NCI-H1436 treated with DMSO at 0.1 percent for 48 hours (cell line): ENCODE measurements at places on chromosomes 7 and 10.

- DNase-seq = no peak
Observed at GRCh38 chr7:138468244-138469123, 8.4 kb downstream of the TRIM24 start.

DNA sequence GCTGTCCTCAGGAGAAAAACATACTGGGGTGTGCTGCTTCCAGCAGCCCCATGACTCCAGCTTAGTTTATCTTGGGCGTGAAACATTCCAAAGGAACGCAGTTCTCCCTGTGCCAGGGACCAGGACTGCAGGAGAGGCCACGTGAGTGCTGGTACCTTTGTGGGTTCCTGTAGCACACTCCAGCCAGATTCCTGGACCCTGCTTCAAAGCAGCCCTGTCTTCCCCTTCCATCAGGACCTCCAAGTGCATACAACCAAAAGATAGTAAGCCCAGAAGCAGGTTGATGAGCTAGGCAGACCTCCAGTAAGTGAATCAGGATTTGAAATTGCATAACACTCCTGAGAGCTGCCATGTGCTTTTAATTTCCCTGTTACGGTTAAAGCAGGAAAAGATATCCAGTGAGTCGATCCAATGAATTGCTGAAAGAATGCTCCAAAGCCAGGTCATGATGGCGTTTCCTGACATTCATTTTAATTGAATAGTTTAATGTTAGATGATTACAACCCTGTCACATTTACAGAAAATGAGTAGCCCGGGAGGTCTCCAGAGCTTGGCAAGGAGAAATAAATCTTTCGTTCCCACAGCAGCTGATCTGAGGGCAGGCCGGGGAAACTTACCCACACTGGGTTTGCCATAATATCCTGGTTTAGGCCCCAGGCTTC is 38.9 kb upstream of the CPXM2 start:
- no peak for DNase-seq

DNA sequence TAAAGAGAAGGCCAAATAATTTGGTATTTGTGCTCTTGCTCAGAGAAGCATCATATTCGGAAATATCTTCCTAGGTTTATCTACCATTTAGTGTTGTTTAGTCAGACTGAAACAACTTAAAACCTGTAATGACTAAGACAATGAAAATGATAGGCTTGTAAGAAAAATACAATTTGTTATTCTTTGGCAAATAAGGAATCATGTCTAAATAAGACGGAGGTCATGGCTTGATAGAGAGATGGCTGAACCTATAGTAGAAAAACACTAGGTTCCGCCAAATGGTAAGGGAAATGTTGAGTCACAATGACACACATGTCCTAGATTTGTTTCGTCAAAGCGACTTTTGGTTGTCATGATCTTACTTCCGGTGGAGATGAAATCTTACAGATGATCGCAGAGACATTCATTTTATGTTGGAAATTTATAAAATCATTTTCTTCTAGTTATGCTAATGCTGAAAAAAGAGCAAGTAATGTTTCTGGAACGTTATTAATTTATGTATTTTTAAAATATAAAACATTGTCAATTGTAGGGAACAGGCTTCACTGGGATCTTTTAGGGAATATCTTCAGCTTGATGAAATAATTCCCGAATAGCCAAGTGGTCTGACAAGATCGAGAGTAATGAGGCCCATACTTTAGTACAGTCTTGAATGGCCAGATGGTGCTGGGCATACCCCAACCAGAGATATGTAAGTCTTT is 1.0 kb downstream of the SRGN start:
- DNase-seq = no peak

GRCh38 chr7:42699380-42700178 is 212.3 kb downstream of the C7orf25 start:
- no peak for DNase-seq

DNA sequence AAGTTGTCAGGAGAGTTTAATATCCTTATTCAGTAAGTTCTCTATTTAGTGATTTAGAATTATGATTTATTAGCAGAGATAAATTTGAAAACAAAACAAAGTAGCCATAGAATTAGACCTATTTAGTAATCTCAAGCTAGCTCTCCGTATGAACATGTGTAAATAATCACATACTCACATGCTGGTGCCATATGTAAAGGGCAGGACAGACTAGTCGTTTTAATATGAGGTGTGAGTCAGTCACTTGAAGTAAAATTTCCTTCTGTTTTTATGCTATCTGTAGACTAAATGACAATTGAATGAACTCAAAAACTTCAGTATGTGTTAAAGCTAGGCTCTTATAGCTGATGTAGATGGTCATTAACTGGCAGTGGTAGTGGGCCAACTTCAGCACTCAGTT is 67.1 kb downstream of the WAC start:
- DNase-seq = no peak

DNA sequence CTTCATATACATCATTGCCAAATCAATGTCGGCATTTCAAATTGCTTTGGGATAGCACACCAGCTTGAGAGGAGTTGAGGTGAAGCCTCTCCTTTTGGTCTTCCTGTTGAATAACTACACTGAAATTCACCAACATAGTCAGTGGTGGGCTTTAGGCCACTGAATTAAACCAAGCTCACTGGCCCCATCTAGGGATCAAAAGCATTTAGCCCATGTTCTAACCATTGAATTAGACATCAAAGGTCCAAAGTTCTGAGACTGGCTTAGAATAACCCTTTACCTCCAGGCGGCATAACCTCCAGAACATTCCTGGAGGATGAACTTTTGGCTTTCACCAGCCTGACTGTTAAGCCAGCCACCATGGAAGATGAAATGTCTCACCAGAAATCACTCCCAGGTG is 54.6 kb downstream of the BPGM start:
- DNase-seq = no peak

GRCh38 chr10:34916314-34916713 is 101.2 kb upstream of the PARD3 start:
- DNase-seq = no peak

GRCh38 chr10:61195211-61195610 is 251.2 kb upstream of the RHOBTB1 start:
- DNase-seq = no peak

- no peak for DNase-seq
Observed at GRCh38 chr7:27615420-27616185, 47.1 kb downstream of the HIBADH start.

DNA sequence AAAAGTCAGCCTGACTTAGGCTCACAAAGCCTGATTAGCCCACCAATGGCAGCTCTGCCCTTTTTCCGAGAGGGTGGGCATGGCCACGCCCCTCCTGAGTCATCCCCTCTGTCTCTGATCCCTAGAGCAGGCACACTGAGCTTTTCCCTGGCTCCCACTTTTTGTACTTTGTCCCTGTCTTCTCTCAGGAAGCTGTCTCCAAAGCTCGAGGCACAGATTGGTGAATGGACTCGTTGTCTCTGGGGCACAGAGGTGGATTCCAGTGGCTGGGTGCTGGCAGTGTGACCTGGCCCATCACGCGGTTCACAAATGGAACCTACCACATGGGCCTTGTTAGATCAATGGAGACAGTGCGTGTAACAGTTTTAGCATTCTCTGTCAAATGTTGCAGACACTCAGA is 313.5 kb downstream of the WDR37 start:
- DNase-seq = no peak

GRCh38 chr10:64044098-64044497 is 522.9 kb downstream of the REEP3 start:
- DNase-seq = no peak

GRCh38 chr7:131897016-131897789 is 340.8 kb upstream of the PODXL start:
- no peak for DNase-seq

DNA sequence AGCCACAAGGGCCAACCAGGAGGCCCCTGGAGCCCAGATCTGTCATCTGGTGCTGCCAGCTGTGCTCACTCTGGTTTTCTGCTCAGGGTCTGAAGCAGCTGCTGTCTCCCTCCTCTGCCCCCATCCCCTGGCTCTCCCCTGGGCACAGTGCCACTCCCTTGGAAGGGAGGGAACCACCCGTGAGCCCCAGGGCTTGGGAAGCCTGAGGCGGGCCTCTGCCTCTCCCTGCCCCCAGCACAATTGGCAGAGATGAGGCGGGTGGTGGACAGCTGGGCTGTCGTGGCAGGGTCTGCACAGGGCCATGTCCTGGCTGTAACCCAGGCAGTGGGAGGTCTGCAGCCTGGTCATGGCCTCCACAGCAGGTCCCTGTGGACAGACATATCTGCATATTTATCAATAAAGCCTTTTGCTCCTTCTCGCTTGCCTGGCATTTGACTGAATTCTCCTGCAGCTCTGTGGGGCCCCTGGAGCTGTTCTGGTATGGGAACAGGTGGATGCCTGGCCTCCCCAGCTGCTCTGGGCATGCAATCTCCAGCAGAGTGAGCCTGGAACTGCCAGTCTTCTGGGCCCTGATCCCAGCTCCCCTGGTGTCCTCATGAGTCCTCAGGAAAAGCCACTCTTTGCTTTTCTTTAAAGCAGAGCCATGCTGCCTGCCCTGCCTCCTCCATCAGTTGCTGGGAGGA is 1.6 kb upstream of the ANKRD2 start:
- DNase-seq = no peak

DNA sequence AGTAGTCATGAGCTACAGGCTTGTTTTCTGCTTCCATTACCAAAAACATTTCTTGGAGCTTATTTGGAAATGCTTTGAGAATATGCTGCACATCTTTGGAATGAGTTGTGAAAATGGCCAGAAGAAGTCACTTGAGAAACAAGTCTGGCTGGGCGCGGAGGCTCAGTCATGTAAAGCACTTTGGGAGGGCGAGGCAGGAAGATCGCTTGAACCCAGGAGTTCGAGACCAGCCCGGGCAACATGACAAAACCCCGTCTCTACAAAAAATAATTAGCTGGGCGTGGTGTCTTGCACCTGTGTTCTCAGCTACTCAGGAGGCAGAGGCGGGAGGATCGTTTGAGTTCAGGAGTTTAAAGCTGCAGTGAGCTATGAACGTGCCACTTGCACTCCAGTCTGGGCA is 882 bp upstream of the CHCHD1 start:
- no peak for DNase-seq

DNA sequence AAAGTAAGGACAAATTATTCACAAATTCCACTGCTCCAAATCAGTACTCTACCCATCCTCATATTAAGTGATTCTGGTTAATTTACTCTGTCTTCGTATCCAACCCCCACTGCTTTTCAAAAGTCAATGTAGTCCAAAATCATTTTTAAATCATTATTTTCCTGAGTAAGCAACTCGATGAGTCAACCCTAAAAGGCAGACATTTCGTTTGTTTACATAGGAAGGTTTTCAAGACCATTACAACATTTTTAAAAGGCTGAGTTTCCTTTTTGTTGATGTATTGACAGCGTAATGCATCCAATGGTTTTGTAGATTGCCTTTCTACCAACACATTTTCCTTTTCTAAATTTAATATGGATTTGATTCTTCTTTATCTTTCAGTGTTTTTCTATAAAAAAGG is 523.0 kb upstream of the ANKRD30A start:
- DNase-seq = no peak

DNA sequence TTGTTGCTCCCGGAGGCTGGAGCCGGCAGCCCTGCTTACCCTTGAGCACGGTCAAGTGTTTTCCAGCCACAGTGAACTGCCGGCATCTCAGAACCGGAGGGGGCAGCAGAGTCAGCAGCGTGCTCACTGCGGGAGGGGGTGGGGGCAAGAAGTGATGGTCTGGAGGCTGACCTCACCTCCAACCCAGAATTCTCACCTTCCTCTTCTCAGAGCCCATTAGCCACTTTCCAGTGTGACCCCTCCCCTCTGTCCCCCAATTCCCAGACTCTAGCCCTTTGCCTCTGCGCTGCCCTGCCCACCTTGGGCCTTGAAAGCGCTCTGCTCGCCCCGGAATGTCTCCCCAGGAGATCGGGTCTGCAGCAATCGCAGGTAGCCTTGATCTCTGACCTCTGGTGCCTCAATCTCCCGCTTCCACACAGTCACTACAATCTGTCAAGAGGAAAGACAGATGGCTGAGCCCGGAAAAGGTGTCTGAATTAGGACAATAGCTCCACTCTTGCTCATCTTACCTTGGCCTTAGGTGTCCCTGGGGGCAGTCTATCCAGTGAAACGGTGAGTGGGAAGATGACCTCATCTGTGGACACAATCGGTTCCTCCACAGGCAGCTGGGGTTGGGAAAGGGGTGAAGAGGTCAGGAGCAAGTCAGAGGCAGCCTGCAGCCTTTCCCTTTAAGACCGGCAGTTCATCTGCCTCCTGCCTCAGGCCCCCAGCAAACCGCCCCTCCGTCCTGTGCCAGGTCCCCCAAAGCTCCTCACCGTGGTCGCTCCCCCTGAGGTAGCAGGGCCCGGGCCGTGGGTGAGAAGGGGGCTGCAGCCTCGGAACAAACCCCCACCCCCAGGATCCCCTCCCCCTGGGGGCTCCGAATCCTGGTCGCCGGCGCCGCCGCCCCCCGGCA is 942 bp downstream of the TRAPPC14 start:
- no peak for DNase-seq

- DNase-seq = no peak
Observed at GRCh38 chr7:68432585-68432984, 1165.7 kb upstream of the AUTS2 start.

DNA sequence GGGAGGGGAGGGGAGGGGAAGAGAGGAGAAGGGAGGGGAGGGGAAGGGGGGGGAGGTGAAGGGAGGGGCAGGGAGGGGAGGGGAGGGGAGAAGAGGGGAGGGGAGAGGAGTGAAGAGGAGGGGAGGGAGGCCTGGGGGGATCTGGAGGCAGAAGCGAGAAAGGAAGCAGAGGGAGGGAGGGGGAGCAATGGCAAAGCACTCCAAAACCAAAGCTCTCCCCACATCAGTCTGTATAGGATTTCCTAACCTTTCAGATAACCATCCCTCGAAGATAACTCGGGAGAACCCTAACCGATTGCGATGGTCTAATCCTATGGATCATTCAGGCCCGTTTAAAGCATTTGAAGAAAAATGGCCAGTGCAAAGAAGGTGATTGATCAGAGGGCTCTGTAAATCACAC is 19.0 kb downstream of the EBF3 start:
- DNase-seq = no peak

- no peak for DNase-seq
Observed at GRCh38 chr10:119412244-119413092, 130.1 kb downstream of the RGS10 start.

GRCh38 chr10:60377042-60377352 is 12.7 kb downstream of the ANK3 start:
- no peak for DNase-seq

DNA sequence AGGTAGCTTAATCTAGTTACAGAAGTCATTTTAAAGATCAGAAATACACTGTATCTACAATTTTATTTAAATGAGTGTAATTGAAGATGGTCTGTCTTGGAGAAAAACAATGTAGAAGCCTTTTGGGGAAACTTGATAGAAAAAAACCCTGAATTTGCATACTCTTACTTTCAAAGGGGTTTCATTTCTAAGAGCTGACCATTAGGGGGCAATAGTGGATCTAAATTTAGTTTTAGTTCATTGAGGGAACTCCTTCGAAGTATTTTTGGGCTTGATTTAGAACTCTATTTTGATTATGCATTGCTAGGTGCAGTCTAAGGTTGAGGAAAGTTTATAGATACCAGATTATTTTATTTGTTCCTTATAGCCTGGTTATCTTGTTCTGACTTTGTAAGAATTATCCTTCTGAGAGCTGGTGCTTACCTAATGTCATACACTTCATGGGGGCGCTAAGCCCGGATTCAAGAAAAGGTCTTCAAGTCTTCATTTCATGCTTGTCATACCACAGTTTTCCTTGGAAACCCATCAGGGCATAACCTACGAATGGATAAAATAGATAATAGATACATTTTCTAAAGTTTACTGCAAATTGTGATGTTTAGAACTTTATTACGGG is 69.1 kb upstream of the MXI1 start:
- no peak for DNase-seq

- no peak for DNase-seq
Observed at GRCh38 chr10:24554036-24554435, 169.7 kb downstream of the ARHGAP21 start.
